ENCODE measurements at places on chromosomes 13 and 19.
A peak's percentile ranks its signal among the peaks of the same experiment; 100 is the strongest.

GRCh38 chr13:41588899-41589298 lies 131.5 kb downstream of the RGCC start:
- DNase-seq = no peak

DNA sequence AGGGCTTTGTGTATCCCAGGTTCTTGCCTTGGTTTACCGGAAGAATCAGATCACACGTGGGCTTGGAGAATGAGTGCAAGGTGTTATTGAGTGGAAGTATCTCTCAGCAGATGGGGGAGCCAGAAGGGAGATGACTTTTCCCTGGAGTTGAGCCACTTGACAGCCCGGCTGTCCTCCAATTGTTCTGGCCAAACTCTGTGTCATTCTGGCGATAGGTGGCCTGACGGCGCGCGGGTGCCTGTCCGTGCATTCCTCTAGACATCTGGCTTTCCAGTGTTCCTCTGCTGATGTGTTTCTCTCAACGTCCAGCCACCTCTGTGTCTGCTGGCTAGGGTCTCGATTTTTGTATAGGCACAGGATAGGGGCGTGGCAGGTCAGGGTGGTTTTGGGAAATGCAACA lies 181.9 kb downstream of the SHISA2 start:
- no peak for DNase-seq

DNA sequence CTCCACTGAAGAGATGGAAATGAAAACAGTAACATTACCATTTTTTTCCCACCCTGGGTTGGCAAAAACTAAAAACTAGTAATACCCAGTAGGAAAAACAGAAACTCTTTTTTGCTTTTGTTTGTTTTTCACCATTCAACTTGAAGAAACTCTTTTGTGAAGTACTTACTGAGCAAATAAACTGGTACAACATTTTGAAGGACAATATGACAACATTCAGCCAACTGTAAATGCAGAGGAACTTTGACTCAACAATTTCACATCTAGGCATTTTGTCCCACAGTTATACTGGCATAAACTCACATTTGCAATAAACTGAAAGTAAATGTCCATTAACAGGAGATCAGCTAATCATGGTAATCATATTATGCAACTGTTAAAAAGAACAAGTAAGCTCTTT lies 152.5 kb downstream of the RNF17 start:
- no peak for DNase-seq

DNA sequence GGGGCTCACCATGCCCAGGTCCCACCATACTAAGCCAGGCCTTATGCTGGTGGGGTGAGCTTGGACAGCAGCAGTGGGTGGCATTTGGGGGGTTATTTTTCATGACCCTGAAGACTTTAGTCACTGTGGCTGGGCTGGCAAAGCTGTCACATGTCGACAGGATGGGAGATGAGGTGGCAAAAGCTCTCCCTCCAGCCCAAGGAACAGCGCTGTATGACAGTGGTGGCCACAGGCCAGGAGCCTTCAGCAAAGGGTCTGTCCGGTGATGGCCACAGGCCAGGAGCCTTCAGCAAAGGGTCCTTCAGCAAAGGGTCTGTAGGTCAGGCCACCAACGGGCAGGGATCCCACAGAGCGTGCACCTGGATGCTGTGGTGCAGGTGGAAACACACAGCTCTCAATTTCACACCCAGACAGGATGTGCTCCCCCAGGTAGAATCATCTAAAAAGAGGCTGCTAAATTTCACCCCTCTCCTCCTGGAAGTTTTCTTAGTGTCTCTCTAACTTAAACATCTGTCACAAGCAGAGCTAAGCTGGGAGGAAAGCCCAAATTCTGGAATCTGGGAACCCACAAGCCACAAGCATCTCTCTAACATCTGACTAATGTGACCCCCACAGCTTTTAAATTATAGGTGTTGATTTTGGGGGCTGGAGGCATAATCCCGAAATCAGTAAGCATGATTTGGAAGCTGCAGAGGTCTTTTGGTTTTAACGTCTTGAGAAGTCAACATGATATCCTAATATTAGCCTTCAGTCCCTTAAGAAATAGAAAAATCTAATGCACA lies 23.0 kb downstream of the COL4A1 start:
- no peak for DNase-seq

GRCh38 chr13:45784755-45785675 lies 66.5 kb downstream of the SIAH3 start:
- peak; percentile 10 for DNase-seq

GRCh38 chr19:18278521-18279265 lies 2.7 kb downstream of the JUND start:
- no peak for DNase-seq

DNA sequence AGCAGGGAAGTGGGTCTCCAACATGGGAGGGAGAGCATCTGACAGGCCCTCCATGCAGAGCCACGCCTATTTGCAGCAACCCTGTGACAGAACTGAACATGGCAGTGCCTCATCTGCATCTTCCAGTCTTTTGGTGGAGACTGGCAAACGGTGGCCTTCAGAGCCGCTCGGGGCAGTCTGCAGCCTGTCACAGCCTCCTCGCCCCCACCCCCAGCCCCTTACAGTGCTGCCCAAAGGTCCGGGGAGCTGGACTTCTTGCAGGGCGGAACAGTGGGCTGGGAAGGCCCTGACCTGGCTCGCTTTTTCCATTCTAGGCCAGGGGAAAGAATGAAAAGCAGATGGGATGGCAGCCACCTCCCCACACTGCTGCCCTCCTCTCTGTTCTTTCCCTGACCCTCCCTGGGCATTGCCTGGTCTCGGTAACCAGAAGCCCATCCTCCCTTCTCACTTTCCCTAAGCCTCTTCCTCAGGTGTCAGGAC lies 2.7 kb downstream of the CALM3 start:
- DNase-seq = no peak

- no peak for DNase-seq
Observed at GRCh38 chr13:72346716-72347115, 380.7 kb downstream of the MZT1 start.

- DNase-seq = no peak
Observed at GRCh38 chr13:25811506-25811905, 240.3 kb downstream of the SHISA2 start.

DNA sequence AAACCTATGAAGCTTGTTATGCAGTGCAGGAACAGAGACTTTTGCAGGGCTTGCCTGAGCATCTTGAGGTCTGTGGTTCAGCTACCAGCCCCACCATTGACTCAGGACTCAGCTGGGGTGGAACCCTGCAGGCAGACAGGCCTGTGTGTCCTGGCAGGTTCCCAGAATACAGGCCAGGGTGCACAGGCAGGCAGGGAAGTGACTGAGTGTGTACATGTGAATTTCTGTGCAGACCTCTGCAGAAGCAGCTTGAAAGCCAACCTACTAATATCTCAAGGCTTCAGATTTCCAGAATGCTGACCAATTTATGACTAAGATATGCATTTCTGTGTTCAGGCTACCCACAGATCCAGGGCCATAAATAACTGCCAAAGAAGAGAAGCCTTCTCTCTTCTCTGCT lies 254.4 kb downstream of the DLEU7 start:
- DNase-seq = no peak

- peak; percentile 12 for DNase-seq
Observed at GRCh38 chr13:42991898-42992763, at the start of gene EPSTI1. Gene EPSTI1, minus strand, starts transcription at chr13:42992241. Its CDS starts 76 bp downstream, at chr13:42992165.

DNA sequence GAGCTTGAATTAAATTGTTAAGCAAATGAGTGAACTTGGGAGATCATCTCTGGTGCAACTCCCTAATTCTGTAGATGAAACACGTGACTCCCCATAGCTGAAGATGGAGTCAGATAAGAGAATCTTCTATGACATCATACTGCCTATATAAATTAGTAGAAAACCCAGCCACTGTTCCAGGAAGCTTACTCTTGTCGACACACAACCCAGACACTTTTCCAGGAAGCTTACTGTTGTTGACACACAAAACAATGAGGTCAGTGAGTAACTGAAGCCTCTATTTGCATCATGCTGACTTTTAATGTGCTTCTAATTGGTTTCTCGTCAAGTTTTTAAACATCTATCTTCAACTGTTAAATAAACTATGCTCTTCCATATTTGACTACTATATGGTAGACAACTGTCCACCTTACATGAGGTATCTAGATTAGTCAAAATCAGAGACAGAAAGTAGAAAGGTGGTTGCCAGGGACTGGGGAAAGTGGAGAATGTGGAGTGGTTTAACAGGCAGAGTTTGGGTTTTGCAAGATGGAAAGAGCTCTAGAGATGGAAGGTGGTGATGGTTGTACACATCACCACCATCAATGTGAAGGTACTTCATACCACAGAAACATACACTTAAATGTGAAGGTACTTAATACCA lies 168.2 kb downstream of the FGF14 start:
- DNase-seq = no peak

DNA sequence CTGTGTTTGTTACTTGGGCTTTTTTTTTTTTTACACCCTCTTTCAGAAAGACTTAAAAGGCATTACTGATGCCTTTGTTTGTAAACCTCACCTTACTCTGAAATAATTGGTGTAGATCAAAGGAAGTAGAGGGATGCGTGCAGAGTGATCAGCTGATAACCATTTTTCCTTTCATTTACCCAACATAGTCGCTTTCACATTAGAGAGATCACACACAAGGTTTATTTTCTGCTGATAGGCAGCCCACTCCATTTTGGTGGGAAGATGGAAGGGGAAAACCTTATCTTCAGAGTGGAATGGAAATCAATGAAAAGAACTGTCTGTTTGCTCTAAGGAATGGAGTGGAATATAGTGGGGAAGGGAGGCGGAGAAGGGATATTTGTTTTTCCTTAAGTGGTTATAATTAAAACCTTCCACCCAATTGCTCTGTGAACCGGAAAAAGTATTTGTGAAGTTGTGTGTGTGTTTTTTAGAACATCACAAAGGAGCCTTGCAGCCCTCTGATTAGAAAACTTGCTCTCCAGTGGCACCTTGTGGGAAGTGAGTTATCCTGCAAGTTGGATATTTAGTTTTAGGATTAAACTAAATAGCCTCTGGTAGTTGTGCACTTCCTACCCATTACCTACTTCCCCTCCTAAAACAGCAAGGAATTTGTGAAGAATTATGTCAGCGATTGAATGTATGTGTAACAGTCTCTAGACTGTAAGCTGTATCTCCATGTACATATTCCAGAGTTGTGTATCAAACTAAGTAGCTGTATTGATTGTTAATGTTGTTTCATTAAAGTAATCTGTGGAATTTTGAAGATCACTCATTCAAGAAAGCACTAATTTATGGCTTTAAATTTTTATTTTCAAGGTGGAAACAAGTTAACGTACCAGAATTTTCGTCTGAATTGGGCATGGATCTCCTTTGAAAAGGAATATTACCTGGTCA lies 76.8 kb downstream of the FREM2 start:
- DNase-seq = no peak

- DNase-seq = no peak
Observed at GRCh38 chr13:49610176-49610575, 18.1 kb upstream of the ARL11 start.

DNA sequence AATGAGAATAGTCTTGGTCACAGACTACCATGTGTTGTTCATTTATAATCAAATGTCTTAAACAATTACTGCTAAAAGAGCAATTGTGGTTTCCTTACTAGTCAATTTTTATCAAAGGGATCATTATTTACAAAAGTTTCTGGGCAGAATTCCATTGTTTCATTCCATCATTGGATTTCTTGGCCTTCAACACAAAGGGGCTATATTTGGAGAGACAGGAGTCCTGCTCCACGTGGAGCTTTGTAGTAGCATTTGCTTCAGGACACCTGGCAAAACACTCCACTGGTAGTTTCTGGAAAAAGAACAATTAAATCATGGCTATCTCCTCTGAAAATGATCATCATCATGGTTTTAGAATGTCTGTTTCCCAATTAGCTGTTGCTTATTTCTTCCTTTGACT lies 22.3 kb upstream of the STARD13 start:
- no peak for DNase-seq

GRCh38 chr19:56671613-56671994 lies at the start of gene ZNF835:
Gene ZNF835, minus strand, starts transcription at chr19:56671757. Its CDS starts 6,559 bp downstream, at chr19:56665198.
- peak; percentile 91 for DNase-seq

DNA sequence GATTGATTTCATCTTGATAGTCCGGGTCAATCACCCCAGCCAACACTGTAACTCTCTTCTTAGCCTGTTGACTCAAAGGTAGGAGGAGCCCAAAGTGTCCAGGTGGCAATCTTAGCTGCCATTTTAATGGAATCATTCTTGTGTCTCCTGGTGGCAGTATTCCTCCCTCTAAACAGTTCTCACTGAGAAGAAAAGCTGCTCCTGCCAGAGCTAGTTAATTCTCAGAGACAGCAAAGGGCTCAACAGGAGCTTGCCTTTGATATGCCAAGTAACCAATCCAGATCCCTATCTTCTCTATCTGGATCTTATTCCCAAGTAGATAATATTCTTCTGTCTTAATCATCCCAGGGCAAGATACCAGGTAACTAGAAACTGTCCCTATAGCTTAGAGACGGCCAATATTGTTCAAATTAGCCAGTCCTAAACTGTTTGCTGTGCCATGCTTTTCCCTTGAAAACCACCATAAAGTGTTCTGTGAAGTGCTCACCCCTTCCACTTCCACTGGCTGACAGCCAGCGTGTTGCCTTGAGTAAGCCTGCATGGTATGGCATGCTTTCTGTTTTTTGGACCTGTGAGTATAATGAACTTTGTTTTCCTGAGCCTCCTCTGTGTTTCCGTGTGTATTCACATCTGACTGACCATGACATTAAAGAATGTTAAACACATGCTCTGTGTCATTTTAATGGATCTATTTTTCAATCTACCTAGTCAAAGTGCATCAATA lies 463.7 kb upstream of the SLITRK5 start:
- DNase-seq = no peak

Data from caudate nucleus (tissue), 63 donors.